ENCODE measurements at places on chromosomes 5 and 9. TPM values are rescaled to one million over a fixed set of nuclear protein-coding genes. Genes with fewer than 3 reads are reported as not detected.

GRCh38 chr9:134872482-134873231 is 8.0 kb upstream of the FCN2 start:
- DNase-seq, result no peak

GRCh38 chr5:127872494-127872893 is 169.3 kb downstream of the CCDC192 start:
- peak; percentile 98 for DNase-seq

Gene RANBP17
- total RNA-seq, result 16.3 TPM

Gene HMCN2
- 1.0 TPM for total RNA-seq

DNA sequence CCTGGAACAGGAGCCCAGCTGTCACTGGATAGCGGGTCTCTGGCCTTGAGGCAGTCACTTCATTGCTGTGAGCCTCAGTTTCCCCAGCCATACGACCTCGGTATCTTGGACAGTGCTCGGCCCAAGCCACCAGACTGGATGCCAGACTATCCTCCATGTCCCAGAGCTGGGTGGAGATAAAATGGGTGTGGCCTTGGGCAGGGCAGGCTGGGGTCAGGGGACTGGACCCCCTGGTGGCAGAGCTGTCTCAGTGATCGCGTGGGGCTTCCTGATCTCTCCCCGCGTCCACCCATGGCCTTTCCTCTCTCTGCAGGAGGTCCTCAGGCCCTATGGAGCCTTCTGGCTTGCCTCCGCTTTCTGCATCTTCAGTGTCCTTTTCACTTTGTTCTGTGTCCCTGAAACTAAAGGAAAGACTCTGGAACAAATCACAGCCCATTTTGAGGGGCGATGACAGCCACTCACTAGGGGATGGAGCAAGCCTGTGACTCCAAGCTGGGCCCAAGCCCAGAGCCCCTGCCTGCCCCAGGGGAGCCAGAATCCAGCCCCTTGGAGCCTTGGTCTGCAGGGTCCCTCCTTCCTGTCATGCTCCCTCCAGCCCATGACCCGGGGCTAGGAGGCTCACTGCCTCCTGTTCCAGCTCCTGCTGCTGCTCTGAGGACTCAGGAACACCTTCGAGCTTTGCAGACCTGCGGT is 10.0 kb downstream of the SLC2A8 start:
- DNase-seq, result no peak

Gene SARDH
- 0.37 TPM for total RNA-seq

DNA sequence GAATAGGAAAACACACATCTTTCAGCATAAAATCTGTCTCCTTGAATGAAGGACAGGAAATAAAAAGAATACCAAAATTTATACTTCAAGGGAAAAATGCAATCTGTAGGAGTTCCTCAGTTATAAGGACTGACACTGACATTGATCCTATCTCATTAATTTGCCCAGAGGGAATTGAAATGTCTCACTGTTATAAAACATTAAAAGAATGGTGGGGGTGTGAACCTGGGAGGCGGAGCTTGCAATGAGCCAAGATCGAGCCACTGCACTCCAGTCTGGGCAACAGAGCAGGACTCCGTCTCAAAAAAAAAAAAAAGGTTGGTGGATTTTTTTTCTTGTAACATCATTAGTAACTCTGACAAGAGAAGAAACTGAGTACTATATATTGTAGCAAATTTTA is 60.8 kb downstream of the TTLL11 start:
- no peak for DNase-seq
